HS-27A (cell line): ENCODE measurements at places on chromosomes 2 and 18.

DNA sequence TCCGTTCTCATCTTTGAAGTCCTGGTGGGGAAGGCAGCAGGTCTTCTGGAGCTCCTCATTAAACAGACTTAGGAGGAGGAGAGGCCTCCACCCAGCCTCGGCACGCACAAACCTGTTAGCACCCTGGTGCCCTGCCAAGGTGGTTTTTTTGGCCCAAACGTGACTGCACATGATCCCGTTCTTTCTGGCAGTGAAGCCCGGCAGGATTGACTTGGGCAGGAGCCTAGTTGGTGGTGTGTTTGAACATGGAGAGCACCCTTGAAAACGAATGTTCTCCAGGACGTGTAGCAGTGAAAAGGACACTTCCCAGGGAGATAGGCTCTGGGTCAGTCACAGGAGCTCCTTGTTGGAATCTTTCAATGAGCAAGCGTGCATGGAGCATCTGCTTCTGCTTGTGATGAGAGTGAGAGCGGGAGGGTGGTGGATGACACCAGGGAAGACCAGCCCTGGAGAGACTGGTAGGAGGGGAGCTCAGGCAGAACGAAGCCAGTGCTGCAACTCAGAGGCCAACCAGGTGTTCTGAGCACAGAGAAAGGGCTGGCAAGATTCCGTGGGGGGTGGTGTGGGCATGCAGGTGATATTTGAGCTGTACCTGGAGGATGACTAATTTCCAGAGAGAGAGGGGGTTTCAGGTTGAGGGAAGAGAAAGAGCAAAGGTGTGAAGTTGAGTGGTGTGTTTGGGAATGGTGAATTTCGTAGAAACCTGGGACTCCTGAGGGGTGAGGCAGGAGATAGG, 73.8 kb downstream of the TANC1 start:
- DNase-seq: no peak

GRCh38 chr2:45607701-45608100, 3.4 kb downstream of the SRBD1 start:
- no peak for DNase-seq

DNA sequence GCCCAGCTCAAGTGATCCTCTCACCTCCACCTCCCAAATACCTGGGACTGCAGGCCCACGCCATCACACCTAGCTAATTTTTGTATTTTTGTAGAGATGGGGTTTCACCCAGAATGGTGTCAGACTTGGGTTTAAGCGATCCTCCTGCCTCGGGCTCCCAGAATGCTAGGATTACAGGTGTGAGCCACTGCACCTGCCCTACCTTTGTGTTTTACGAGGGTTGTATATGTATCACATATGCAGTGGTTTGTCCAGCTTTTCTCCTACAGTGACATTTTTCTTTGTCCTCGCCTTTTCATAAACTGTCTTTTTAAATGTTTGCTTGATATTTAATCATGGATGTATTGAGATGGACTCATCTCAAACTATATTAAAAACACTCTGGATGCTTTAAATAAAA, 38.5 kb downstream of the AGAP1 start:
- no peak for DNase-seq

- no peak for DNase-seq
Measured at GRCh38 chr2:234291765-234292204, 205.1 kb downstream of the ARL4C start.

DNA sequence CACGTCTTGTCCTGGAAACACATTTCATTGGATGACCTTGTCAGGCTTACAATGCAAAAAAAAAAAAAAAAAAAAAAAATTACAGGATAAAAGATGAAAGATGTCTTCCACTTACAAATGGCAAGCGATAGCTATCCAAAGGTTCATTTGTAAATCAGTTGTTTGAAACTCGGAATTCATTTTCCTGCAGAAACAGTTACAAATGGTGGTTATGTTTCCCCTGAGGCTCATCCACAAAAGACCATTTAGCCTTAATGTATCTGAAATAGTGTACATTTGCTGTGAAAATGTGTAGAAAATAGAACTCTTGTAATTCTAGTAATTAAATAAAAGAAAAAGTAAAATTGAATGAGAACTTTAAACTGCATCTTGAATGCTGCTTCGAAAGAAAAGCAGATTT, 25.9 kb downstream of the DPP10 start:
- DNase-seq: no peak
